ENCODE measurements at places on chromosomes 4 and X.

DNA sequence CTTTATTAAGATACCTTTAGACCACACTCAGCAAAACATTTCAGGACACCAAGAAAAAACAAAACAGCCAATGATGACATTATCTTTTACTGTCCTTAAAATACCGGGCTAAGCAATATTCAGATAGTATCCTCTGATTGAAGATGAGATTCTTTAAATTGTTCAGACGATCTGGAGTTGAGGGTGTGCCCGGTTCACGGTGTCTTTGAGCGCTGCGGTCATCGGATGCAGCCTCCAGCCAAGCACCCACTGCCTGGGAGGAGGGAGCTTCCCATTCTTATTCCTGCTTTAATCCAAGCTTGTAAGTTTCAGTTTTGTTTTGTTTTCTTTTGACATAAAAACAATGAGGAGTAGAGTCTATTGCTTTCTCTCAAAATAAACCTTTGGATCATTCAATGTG, 14.1 kb downstream of the FAM149A start:
- DNase-seq: no peak
- H3K4me3 ChIP-seq: no peak overlapping the region
- no peaks in the 10 kb centered on the region for H3K4me1 ChIP-seq
- H3K27ac ChIP-seq: no peak overlapping the region
- no peaks in the 10 kb centered on the region for H3K36me3 ChIP-seq

DNA sequence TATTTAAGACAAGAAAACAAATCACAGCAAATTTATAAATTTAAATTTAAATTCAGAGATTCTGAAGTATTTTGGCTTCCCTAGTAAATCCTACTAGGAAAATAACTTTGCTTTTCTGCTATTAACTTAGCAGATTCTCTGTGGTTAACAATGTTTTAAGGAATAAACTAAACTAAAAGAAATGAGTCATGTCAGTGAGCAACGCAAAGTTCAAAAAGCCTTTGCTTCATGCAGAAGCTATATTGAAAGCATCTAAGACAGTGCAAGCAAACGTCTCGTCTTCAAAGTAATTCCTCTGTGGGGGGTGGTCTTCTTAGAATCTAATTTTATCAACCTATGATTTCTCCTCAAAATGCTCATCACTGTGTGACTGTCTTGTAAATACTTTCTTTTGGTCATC, 30.1 kb downstream of the GABRB1 start:
- H3K36me3 ChIP-seq: no peaks in the 10 kb centered on the region
- no peaks in the 10 kb centered on the region for H3K4me1 ChIP-seq
- no peak overlapping the region for H3K4me3 ChIP-seq
- no peak overlapping the region for H3K27ac ChIP-seq
- no peaks in the 10 kb centered on the region for H3K27me3 ChIP-seq

DNA sequence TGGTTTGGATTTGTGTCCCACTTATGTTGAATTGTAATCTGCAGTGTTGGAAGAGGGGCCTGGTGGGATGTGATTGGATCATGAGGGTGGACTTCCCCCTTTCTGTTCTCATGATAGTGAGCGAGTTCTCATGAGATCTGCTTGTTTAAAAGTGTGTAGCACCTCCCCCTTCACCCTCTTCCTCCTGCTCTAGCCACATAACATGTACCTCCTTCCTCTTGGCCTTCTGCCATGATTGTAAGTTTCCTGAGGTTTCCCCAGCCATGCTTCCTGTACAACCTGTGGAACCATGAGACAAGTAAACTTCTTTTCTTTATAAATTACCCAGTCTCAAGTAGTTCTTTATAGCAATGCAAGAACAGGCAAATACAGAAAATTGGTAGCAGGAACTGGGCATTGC, 138.7 kb downstream of the INPP4B start:
- no peaks in the 10 kb centered on the region for H3K27me3 ChIP-seq
- no peaks in the 10 kb centered on the region for H3K36me3 ChIP-seq
- DNase-seq: no peak
- H3K4me3 ChIP-seq: peak overlapping the region; percentile 5
- H3K27ac ChIP-seq: no peak overlapping the region
- peaks cover 51% of the 10 kb centered on the region for H3K4me1 ChIP-seq

DNA sequence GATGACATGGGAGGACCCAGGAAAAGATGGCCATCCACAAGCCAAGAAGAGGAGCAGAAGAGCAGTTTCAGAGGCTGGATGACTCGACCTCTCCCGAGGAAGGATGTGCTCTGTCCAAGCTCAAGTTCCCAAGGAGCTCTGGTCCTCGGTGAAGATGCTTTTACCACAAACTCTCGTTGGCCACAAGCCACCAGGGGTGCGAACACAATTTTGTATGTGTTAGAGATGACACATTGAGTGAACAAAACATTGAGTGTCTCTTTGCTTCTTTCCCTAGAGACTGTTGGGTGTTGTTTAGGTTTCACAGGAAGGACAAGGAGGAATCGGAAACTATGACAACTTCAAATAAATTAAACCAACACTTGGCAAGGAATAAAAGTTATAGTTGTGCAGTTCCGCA, 26.3 kb downstream of the FGFBP1 start:
- DNase-seq: no peak
- H3K27me3 ChIP-seq: no peaks in the 10 kb centered on the region
- H3K36me3 ChIP-seq: no peaks in the 10 kb centered on the region
- no peak overlapping the region for H3K27ac ChIP-seq

GRCh38 chrX:94053575-94053974, 379.6 kb downstream of the FAM133A start:
- H3K36me3 ChIP-seq: no peaks in the 10 kb centered on the region
- no peaks in the 10 kb centered on the region for H3K4me1 ChIP-seq
- no peak for DNase-seq

- H3K4me1 ChIP-seq: no peaks in the 10 kb centered on the region
- no peaks in the 10 kb centered on the region for H3K27me3 ChIP-seq
- H3K27ac ChIP-seq: no peak overlapping the region
Observed at GRCh38 chrX:39203427-39203826, 402.2 kb downstream of the MID1IP1 start.

DNA sequence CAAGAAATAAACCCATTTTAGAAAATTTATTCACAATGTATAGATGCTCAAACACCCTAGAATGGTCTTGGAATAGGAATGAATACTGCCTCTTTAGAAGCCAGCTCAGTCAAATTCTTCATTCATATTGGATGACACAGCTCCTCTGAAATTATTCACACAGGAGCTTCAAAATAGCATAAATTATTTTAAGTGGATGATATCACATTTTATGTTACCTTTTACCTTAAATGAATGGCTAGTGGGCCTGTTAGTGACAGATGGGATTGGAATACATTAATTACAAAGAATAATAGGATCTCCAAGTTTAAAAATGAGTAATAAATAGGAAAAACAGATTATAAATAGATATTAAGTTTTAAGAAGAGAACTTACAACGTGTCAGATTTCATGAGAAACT, 184.4 kb downstream of the GABRB1 start:
- H3K36me3 ChIP-seq: no peaks in the 10 kb centered on the region
- H3K27me3 ChIP-seq: no peaks in the 10 kb centered on the region
- no peak overlapping the region for H3K27ac ChIP-seq
- DNase-seq: no peak
- no peak overlapping the region for H3K4me3 ChIP-seq

DNA sequence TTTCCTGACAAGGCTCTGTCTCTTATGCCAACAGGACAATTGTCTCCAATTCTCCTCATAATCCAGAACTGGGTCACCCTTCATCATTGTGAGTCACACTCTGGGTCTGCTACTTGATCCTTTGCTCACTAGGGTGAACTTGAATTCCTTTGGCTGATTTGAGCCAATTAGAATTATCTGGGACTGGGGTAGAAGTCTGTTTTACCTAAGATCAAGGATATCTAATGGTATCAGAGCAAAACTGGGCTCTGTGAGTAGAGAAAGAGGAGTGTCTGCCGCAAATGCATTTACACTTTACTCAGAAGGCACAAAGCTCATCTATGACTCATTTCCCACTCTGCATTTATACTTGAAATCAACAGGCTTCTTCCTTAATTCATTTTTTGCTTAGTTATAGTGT, 72.6 kb downstream of the PITX2 start:
- H3K4me3 ChIP-seq: no peak overlapping the region
- no peaks in the 10 kb centered on the region for H3K36me3 ChIP-seq
- no peaks in the 10 kb centered on the region for H3K27me3 ChIP-seq
- no peaks in the 10 kb centered on the region for H3K4me1 ChIP-seq
- H3K27ac ChIP-seq: no peak overlapping the region
- DNase-seq: no peak

DNA sequence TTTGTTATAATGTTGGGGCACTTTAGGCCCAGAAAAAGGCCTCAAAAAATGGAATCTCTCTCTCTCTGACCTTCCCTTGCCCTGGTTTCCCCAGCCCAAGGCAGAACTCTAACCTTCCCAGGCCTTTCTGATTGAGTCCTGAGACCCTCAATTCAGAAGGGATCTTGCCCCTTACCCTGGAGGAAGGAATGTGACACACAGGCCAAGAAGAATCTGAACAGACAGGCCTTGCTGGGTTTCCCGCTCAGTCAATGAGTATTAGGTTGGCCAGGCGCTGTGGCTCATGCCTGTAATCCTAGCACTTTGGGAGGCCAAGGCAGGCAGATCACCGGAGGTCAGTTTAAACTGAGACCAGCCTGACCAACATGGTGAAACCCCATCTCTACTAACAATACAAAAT, 27.6 kb downstream of the ELOVL6 start:
- H3K4me1 ChIP-seq: peaks cover 7% of the 10 kb centered on the region
- no peak overlapping the region for H3K4me3 ChIP-seq
- H3K36me3 ChIP-seq: no peaks in the 10 kb centered on the region
- H3K27me3 ChIP-seq: no peaks in the 10 kb centered on the region

DNA sequence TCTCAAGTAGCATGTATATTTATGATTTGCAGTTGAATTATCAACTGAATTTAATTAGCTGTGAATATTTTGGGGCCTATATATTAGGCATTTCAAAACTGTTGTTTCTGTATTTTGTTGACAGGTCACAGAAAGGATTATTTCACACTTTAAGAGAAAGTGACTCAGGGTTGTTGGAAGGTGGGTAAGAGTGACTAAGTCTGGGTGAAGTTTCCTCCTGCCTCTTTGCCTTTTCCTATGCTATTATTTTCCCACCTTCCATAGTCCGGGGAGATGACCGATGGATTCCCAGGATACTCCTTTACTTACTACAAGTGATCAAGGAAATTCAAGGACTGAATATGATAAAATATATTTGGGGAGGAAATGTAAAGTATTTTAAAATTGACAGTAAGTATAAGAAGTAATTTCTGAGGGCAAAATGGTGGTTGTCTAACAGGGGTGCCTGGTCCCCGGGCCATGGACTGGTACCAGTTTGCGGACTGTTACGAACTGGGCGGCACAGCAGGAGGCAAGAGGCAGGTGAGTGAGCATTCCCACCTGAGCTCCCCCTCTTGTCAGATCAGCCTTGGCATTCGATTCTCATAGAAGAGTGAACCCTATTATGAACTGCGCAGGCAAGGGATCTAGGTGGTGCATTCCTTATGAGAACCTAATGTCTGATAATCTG, 175.5 kb upstream of the GPRIN3 start:
- no peak for DNase-seq
- H3K36me3 ChIP-seq: no peaks in the 10 kb centered on the region
- H3K4me1 ChIP-seq: no peaks in the 10 kb centered on the region
- no peaks in the 10 kb centered on the region for H3K27me3 ChIP-seq

DNA sequence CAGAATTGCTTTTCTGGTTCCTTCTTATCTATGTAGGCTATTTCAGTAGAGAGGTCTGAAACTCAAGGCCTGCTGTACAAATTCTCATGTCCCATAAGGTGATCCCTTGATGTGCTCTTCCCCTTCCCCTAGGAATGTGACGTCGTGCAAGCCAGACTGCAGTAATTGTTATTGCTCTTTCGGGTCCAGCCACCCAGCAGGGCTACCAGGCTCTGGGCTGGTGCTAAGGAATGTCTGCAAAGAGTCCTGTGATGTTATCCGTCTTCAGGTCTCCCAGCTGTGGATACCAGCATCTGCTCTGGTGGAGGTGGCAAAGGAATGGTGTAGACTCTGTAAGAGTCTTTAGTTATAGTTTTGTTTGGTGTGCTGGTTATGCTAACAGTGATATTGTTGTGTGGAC, 378.7 kb downstream of the C4orf33 start:
- no peaks in the 10 kb centered on the region for H3K36me3 ChIP-seq
- no peak overlapping the region for H3K27ac ChIP-seq
- H3K4me1 ChIP-seq: no peaks in the 10 kb centered on the region
- H3K27me3 ChIP-seq: no peaks in the 10 kb centered on the region

- no peak overlapping the region for H3K27ac ChIP-seq
- no peak overlapping the region for H3K4me3 ChIP-seq
- no peak for DNase-seq
- H3K27me3 ChIP-seq: no peaks in the 10 kb centered on the region
- no peaks in the 10 kb centered on the region for H3K36me3 ChIP-seq
- peaks cover 46% of the 10 kb centered on the region for H3K4me1 ChIP-seq
Observed at GRCh38 chrX:79268788-79269187, 98.3 kb downstream of the ITM2A start.

DNA sequence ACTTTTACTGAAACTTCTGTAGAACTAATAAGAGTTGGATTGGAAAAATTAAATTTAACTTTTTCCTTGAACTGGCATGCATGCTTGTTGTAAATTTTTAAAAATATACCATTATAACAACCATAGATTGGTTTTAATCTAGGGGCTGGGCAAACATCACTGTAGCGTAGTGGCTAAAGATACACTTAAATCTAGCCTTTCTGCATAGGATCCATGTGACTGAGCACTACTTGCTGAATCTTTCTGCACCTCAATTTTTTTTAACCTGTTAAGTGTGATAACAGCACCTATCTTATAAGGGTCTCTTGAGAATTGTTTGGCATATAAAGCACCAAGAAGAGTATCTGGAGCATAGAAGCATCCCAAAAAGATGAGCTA, 4.1 kb downstream of the ANXA10 start:
- no peaks in the 10 kb centered on the region for H3K4me1 ChIP-seq
- no peaks in the 10 kb centered on the region for H3K27me3 ChIP-seq
- H3K4me3 ChIP-seq: no peak overlapping the region
- no peaks in the 10 kb centered on the region for H3K36me3 ChIP-seq
- DNase-seq: no peak

GRCh38 chrX:72084114-72084513, 47.6 kb downstream of the RTL5 start:
- DNase-seq: no peak
- H3K4me1 ChIP-seq: no peaks in the 10 kb centered on the region
- no peak overlapping the region for H3K27ac ChIP-seq
- no peaks in the 10 kb centered on the region for H3K27me3 ChIP-seq
- no peak overlapping the region for H3K4me3 ChIP-seq
- H3K36me3 ChIP-seq: no peaks in the 10 kb centered on the region

GRCh38 chrX:41025926-41026701, 59.1 kb upstream of the USP9X start:
- DNase-seq: no peak
- H3K36me3 ChIP-seq: no peaks in the 10 kb centered on the region
- no peaks in the 10 kb centered on the region for H3K27me3 ChIP-seq
- no peaks in the 10 kb centered on the region for H3K4me1 ChIP-seq
- H3K27ac ChIP-seq: no peak overlapping the region
